ENCODE measurements at places on chromosomes 16 and 17. TPM values are rescaled to one million over a fixed set of nuclear protein-coding genes. Genes with fewer than 3 reads are reported as not detected.

Gene ITGAX
- total RNA-seq: under 0.01 TPM

Gene TLCD1
- 4.3 TPM for total RNA-seq

Gene RRAD
- 13.5 TPM for total RNA-seq

Gene GNGT2
- total RNA-seq: 0.28 TPM

Gene CD300E
- total RNA-seq: not detected

Gene PDILT
- not detected for total RNA-seq

Gene MPHOSPH6
- total RNA-seq: 61.9 TPM

Gene TMC8
- total RNA-seq: not detected

Gene SOCS3
- total RNA-seq: 112 TPM

Gene GOSR1
- 24.4 TPM for total RNA-seq

Gene CRHR1
- not detected for total RNA-seq

Gene SLC47A2
- not detected for total RNA-seq

Gene KRTAP4-9
- not detected for total RNA-seq

Measured in smooth muscle cell of bladder (primary cell).